Stimulated activated naive CD8-positive, alpha-beta T cell treated with anti-CD3 and anti-CD28 coated beads, Interleukin-15, amount 100 ng/mL, for 72 hours (primary cell): ENCODE measurements at places on chromosomes 3 and 15.

GRCh38 chr3:95721938-95722337 is 1092.5 kb upstream of the EPHA6 start:
- no peak for DNase-seq

GRCh38 chr3:36409862-36410261 is 29.6 kb downstream of the STAC start:
- no peak for DNase-seq

- DNase-seq: peak; percentile 69
Measured at GRCh38 chr15:58472821-58473581, 41.2 kb downstream of the LIPC start.

GRCh38 chr3:128567705-128568356 is 74.8 kb upstream of the GATA2 start:
- DNase-seq: no peak

DNA sequence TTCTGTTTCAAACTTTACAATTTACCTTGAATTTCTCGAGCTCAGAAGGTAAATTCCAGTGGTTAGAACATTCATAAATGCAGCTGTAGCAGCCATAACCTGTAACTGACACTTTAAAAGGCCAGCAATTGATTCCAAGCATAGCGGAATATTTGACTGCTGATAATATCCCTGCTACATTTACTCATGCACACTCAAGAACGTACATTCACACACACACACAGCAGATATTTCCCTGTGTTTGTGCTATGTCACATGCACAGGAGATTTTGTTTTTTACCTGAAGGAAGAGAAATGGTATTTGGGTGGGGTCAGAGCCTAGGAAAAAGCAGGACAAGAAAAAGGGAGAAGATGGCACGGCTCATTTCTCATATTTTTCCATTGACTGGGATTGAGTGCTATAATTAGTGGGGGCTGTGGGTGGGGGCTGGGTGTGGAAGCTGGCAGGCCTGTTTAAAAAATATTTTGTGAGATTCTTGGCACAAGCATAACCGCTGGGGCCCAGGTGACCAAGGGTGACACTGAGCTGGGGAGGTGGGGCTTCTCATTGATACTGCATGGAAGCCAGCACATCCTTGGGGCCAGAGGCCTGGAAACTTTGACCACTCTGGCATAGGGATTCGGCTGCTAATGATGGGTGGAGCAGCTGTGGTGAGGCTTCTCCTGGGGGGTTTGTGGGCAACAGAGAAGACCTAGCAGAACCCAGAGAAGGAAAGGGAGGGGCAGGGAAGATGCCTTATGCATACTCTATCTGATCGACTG is 88.9 kb upstream of the TPRG1 start:
- DNase-seq: no peak

DNA sequence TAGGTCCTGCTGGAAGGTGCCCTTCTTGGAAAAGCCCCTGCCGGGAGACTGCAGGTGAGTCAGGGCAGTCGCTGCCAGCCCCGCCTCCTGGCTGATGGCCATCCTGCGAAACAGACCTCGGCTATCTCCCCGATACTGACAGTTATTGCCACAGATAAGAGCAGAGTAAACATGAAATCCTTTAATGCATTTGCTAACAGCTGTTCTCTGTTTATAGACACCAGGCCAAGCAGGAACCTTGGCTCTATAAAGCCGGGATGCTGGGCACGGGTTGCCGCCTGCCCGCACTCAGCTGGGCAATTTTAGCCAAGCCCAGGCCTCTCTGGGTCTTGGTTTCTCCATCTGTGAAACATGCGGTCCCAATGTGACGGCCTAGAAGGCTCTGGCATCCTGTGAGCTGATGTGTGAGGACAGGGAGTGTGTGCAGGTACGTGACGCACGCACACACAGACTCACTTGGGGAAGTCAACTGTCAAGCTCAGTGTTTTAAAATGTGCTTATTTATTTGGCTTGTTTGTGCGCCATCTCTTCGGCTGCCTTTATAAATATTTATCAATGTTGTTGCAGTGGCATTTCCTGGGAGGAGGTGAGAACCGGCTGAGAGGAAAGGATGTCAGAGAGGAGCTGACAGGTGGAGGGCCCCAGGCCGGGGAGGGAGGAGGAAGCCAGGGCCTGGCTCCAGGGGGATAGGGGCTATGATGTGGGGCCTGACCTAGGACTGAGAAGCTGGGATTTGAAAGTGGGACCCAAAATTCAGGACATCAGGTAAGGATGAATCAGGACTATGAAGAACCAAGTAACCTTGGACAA is 50.8 kb upstream of the PRR23E start:
- DNase-seq: no peak

DNA sequence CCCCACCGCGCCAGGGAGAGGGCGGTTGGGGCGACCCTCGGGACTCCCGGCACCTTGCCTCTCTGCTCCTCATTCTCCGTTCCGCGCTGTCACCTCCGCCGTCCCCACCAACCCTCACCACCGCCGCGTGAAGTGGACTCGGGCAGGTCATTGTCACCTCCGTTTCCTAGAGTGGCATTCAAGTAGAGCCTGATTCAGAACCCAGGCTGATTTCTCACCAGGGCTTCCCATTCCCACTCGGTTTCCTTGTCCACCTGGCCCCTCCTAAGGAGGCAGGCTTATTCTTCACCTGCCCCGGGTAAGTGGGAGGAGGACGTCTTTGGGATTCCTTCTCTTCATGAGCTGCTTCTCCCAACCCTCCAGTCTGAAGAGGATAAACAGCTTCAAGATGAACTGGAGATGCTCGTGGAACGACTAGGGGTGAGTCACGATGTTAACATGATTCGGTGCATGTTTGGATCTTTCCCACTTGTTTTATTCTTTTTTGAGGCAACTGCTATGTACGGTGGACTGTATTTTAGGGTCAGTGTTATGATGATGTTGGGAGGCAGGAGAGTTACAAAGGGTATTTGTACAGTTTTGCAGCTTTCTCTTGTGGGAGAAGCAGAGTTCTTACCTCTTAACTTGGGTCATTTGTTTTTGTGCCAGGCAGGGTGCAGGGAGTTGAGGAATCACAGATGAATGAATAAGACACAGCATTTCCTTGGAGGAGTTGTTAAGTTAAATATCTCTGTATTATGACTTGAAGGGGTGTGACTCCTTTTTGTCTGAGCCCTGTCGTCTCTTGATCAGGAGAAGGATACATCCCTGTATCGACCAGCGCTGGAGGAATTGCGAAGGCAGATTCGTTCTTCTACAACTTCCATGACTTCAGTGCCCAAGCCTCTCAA is 692 bp downstream of the PSMD2 start:
- no peak for DNase-seq
